Hematopoietic multipotent progenitor cell (in vitro differentiated cells): ENCODE measurements at places on chromosomes 5 and 9.
A peak's percentile ranks its signal among the peaks of the same experiment; 100 is the strongest.

DNA sequence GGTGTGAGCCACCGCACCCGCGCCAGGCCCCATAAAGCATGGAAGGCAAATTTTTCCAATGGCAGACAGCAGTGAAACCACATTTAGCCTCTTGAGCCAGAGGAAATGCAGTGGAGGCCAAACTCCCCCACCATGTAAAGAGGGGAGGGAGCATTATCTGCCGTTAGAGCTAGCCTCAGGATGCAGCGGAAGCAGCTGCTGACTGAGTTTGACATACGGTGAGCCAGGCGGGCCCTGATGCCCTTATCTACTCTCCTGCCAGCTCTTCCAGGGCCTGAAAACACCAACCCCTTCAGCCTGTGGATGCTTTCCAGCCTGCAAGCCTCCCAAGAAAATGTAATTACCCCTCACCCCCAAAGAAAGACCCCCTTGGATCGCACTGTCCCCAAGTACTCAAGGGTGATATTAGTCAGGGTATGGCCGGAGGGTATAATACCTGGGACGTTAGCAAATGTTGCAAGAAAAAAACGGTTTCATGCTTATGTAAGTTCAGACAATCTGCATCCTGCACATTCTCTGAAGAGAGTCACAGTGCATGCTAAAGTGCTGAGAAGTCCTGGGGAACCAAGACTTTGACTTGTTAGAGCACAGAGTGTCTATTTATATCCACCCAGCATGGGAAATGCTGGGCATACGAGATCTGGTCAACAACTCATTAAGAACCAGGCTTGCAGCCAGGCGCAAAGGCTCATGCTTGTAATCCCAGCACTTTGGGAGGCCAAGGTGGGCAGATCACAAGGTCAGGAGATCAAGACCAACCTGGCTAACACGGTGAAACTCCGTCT lies 11.3 kb upstream of the GGTA1 start:
- no peak for DNase-seq

DNA sequence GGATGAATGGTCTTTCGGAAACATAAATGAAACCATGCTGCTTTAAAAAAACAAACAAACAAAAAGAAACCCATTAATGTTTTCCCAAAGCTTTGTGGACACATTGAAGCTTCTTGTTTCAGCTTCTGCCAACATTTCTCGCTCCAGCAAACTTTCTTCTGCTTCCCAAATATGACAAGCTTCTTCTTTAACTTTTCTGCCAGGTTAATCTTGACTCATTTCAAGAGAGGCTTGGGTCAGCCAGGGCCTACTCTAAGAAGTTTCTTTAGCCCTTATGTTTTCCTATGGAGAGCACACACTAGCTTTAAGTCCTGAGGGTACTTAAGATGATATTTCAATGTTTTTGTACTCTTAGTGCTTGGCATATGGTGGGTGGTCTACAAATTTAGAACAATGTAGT lies 6.1 kb downstream of the ANXA1 start:
- no peak for DNase-seq

DNA sequence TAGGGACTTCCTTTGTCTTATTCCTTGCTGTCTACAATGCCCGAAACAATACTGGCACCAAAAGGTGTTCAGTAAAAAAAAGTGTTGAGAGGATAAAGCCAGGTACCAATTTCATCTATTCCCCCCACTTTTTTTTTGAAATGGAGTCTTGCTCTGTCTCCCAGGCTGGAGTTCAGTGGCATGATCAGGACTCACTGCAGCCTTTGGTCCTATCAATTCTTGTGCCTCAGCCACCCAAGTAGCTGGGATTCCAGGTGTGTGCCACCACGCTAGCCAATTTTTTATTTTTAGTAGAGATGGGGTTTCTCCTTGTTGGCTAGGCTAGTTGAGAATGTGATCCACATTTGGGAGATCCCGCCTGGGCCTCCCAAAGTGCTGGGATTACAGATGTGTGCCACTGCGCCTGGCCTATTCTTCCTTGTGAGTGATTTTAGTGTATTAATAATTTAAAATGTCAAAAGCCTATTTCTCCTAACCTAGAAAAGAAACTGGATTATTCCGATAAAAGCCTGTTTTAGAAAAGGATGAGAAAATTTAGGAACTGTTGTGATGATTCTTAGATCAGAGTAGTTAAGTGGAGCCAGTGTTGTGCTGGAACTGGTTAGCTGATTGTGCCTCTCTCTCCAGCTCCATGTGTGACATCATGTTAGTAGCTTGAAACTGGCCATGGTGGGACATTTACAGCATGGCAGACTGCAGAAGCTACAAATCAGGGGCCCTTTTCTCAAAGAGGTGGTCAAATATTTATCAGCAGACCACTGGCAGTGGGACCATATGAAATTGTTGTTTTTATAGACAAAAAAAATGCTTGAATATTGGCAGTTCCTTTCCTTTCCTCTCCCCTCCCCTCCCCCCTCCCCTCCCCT lies 14.3 kb downstream of the CDC42SE2 start:
- DNase-seq = no peak

DNA sequence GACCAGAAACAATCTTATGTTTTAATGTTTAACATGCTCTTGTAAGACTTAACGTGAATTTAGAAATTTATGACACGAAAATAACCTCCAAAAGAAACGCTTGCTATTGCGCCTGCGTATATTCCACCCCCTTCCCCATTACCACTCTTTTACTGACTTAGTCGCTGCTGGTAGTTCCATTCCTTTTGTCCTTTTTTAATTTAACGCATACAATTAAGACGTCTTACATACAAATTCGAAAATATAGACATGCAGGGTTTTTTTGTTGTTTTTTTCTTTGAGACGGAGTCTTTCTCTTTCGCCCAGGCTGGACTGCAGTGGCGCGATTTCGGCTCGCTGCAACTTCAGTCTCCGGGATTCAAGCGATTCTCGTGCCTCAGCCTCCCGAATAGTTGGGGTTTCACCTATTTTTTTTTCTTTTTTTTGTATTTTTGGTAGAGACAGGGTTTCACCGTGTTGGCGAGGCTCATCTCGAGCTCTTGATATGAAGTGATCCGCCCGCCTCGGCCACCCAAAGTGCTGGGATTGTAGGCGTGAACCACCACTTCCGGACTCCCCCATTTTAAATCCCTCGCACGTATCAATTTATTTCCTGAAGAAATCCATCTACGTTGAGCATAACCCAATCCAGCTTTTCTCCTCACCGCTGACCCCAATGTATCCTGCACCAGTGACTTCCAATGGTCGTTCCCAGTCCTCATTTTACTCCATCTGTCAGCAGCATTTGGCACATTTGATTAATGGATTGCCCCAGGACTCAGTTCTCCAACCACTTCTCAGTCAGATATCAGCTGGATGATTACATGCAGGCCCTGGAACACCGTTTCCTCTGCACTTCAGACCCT lies 684 bp upstream of the MED7 start:
- DNase-seq = no peak

GRCh38 chr9:134626069-134626423 lies 15.6 kb upstream of the COL5A1 start:
- no peak for DNase-seq

- no peak for DNase-seq
Measured at GRCh38 chr5:112097768-112098167, 321.3 kb downstream of the EPB41L4A start.

GRCh38 chr5:64784451-64785025 lies 15.8 kb downstream of the CWC27 start:
- peak; percentile 44 for DNase-seq

DNA sequence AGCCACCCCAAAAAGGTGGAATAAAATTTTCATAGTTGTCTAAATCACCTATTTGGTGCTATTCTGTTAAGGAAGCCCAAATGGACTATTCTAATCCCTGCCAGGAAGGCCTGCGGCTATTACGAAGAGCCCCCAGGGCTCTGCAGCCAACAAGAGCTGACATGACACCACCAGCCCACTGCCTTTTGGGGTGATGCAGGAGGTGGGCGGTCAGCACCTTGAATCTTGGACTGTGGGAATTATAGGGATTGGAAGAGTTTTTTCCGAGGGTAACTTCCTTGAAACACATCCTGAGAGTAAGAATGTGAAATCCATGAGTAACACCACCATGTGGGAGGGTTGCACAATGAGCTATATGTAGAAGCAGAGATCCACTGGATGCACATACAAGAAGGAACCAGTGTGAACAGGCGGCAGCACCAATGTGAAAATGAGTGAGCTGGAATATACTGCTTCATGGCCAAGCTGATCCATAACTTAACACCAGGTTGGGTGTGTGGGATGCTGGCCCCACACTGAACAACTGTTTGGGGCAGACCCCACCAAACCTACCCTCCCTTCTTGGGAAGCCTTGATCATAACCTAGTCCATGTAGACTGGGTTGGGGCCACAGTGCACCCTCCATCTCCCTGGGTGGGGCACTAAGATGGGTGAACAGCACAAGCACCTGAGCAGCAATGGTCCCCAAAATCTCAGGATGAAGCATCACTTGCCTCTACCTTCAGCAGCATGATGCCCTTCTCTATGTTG lies 239.0 kb downstream of the FSTL4 start:
- DNase-seq = no peak

DNA sequence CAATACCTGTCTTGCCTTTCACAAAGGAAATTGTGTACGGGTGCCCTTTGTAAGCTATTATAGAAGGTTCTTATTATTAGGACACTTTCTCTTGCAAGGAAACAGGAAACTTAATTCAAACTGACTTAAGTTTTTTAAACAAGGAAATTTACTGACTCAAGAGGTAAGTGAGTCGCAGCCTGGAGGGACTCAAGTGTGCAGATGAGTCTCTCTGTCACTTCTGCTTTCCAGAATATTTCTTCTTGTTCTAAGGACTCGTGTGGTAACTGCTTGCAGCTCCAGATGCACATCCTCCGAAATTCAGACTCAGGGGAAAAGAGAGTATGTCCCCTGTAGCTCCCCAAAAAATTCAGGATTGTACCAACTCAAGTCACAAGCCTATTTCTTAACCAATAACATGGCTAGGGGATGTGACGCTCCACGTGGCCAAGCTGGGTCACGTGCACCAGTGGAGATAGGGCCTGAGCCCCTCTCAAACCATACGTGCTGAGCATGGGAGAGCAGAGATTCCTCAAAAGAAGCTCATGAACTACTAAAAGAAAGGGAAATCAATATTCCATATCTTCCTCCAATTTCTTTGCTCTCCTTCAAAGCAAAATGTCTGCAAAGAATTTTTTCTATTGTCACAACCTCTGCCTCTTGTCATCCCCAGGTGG lies 49.2 kb upstream of the ERCC6L2 start:
- DNase-seq = no peak

- DNase-seq = no peak
Measured at GRCh38 chr5:37090123-37090726, 159.0 kb downstream of the CPLANE1 start.

GRCh38 chr9:2140600-2141223 lies 125.6 kb downstream of the SMARCA2 start:
- DNase-seq = no peak

DNA sequence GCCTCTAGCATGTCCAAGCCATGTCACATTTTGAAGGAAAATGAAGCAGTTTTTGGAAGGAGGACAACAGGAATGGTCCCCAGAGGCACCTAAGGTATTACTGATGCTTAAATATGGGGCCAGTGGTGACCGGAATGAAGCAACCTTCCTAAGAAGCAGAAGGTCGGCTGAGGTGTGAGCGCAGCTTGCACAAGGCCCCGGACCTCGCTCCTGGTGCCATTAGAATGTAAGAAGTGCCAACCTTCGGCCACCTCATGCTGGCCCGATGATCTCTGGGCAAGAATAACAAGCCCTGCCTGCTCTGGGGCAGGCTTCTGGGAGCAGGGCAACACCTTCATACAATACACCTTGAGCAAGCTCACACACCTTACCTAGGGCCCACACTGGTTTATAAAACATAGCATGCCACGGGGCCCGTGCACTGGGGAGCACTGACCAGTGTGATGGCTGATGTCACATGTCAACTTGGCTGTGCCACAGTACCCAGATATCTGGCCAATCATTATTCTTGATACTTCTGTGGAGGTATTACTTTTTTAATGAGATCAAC lies 21.9 kb downstream of the SEMA4D start:
- no peak for DNase-seq

- DNase-seq = no peak
Measured at GRCh38 chr5:142015781-142016533, 3.1 kb upstream of the GNPDA1 start.

GRCh38 chr5:37896159-37896558 lies 56.3 kb upstream of the GDNF start:
- DNase-seq = no peak

GRCh38 chr5:68251804-68252522 lies 36.4 kb downstream of the PIK3R1 start:
- DNase-seq = no peak

DNA sequence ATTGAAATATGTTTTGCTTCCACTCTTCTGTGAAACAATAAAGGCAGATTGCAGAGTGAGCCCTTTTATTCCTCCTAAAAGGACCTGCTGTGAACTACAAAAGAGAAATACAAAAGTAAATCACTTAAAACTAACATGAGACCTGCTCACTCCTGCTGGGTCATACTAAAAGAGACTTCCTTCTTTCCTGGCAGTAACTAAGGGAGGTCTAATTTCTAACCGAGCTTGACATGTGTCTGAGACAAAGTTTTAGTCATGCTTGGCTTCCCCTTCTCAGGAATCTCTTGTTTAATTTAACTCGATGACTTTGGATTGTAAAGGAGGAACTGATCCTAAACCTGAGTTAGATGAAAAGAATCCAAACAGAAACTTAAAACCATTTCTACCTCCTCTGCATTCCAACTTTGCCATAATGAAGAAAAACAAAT lies 86.4 kb upstream of the CDH6 start:
- DNase-seq = no peak

DNA sequence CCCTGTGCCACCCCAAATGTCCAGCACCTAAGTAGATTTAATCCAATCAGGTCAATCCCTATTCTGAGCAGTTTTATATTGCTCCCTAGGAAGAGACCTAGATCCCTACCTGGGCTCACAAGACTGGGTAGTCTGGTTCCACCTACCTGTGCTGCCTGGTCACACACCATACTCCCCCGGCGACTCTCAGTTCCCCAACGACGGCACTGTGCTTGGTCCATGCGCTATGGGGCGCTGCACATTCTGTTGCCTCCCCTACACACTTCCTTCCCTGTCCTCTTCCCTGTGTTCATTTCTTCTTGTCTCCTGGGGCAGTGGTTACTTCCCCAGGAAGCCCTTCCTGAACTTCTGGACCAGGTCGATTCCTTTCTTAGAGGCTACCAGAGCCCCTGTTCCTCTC lies 109.9 kb upstream of the IL12B start:
- DNase-seq = no peak

DNA sequence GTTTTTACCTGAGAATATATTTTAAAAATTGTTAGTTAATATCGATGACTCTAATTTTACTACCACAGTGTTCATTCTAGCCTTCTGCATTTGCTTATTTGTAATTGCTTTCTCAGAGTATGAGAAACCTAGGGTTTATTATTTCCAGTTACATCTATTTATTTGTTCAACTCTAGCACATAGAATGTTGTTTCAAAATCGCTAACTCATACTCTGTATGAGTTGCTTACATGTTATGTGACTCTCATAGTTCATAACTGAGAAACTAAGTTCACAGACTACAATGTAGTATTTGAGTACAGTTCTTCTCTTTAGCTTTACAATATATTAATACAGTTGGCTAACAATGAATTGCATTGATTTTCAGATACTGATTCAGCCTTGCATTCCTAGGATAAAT lies 103.2 kb downstream of the MACROH2A1 start:
- DNase-seq = no peak

GRCh38 chr5:38768412-38769211 lies 77.2 kb upstream of the OSMR start:
- DNase-seq = no peak
